ENCODE measurements at places on chromosomes 1 and 21.

DNA sequence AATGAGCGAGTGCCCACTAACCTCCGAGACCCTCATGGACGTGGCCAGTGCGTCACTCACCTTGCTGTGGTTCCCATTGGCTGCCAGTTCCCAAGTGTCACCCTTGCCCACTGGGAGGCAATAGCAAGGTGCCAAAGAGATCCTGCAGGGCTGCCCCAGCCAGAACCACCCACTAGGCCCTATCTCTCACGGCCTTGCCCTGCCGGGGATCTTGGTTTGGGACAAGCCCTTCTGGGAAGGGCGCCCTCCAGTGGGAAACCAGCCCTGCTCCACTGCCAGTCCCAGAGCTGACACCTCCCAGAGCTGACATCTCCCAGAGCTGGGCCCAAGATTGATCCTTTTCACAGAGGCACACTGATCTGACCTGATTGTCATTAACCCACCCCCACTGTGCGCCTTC lies 2.1 kb upstream of the SELENON start:
- peak; percentile 64 for DNase-seq

DNA sequence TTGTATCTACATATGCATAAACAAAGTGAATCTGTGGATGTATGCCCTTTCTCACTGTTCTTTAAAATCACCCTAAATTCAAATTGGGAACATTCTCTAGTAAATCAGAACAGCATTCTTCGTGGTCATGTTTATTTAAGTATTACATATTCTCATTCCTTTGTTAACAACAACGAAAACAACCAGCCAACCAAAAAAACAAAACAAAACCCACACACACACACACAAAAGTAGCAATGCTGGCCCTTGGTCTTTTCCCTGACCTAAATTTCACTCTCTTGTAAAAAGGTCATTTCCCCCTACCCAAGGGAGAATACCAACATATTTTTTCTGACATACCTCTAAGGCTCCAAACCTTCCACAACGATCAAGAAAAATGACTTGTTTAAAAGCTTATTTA lies 102.6 kb downstream of the NRIP1 start:
- DNase-seq, result no peak

DNA sequence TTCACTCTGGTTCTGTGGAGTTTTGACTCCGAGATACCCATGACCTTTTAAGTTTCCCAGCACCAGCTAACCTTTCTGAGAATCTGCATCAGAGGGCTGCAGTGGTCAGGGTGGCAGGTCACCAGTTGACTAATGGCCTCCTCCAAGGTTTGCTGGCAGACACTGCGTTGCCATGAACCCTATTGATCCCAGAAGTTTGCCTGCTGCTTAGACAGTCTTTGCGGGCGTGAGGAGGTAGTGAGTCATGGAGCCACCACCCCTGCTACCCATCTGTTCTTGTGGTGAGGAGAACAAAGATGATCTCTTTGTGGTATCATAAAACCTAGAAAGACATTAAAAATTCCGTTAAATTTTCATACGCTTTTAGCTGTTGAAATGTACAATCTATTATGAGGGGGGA lies 180.4 kb downstream of the FGGY start:
- peak; percentile 34 for DNase-seq

- DNase-seq, result peak; percentile 1
These were observed 9.7 kb downstream of the MX1 start for GRCh38 chr21:41435706-41436105.

DNA sequence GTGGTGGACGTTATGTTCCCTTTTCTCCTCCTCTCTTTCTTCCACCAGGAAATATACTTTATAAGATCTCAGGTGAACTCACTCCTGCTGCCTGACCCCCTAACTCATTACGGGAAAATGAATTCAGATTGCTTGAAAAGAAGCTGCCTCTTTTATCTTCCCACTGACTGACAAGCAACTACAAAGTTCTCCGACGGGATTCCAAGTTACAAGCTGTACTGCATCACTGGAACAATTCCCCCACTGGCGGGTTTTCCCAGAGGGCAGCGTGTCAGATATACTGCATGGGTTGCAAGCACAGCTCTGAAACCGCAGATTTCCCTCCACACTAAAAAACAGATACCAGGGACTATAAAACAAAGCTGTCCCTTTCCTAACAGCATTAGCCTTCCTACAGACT lies 390.6 kb downstream of the KCTD3 start:
- no peak for DNase-seq

DNA sequence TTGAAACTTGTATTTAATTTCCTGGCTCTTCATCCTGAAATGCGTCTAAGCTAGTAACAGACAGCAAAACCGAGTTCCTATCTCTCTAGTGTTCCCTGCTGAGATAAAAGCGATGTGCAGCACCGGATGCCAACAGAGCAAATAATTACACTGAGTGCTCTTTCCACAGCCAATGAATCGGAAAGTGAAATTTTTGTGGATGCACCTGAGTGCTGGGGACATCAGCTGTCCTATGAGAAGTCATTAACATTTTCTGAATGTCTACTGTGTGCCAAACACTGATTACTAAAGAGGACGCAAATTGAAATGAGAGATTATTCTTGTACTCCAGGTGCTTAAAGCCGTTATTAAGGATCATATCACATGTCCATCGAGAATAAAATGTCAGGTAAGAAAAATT lies 278.0 kb downstream of the RGS7 start:
- no peak for DNase-seq

- no peak for DNase-seq
These were observed 15.4 kb upstream of the TSPAN1 start for GRCh38 chr1:46159516-46159915.

- no peak for DNase-seq
These were observed 3.6 kb downstream of the NECAP2 start for GRCh38 chr1:16443975-16444770.

DNA sequence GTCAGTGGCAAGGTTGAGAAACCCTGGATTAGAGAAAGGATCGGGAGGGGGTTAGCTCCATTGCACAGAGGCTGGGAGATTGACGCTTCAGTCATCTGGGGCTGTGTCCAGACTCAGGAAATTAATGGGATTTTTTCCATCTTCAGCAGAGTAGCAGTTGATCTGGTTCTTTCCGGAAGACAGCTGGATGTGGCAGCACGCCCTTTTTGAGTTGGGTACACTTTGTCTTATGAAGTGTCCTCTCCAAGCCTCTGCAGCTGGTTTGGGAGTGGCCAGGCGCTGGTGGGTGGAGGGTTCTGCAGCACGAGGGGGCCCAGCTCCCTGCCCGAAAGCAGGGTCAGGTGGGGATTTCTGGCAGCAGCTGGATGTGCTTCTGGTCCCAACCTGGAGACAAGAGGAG lies 95.1 kb downstream of the TAS1R2 start:
- no peak for DNase-seq

- DNase-seq, result no peak
These were observed 1.1 kb upstream of the SERBP1 start for GRCh38 chr1:67431156-67431765.

DNA sequence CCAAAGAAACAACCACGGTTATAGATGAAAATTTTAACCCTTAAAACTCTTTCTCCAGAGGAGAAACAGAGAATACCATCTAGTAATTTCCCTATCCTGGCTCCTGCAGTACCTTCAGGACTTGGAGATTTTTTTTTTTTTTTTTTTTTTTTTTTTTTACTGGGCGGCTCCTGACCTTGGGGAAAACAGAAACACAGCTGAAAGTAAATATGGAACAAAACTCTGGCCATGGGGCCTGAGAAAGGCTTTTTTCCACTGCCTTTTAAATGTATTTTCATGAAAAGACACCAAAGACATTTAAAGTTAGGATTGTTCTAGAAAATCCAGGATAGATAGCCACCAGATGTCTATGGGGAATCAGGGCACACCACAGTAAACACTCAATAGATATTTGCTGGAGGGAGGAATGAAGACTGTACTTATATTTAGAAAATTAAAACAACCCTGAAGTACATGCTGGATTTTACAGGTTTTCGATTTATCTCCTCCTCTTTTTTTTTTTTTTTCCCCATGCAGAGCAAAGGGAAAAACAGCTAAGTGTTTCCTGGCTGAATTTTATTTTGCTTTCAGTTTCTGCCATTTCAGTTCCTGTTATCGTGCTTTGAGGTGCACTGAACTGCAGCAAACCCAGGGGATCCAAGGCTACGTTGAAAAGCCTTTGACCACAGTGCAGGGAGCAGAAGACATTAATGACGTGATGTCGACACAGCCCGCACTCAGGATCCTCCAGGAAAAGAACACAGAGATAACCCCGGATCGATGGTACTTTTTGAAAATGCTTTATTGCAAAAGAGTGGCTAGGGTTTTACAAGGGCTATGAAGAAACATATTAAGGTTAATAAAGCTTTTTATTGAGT lies 35.7 kb upstream of the CNN3 start:
- DNase-seq, result peak; percentile 8

GRCh38 chr21:37866027-37866426 lies 50.2 kb downstream of the KCNJ6 start:
- DNase-seq, result no peak

DNA sequence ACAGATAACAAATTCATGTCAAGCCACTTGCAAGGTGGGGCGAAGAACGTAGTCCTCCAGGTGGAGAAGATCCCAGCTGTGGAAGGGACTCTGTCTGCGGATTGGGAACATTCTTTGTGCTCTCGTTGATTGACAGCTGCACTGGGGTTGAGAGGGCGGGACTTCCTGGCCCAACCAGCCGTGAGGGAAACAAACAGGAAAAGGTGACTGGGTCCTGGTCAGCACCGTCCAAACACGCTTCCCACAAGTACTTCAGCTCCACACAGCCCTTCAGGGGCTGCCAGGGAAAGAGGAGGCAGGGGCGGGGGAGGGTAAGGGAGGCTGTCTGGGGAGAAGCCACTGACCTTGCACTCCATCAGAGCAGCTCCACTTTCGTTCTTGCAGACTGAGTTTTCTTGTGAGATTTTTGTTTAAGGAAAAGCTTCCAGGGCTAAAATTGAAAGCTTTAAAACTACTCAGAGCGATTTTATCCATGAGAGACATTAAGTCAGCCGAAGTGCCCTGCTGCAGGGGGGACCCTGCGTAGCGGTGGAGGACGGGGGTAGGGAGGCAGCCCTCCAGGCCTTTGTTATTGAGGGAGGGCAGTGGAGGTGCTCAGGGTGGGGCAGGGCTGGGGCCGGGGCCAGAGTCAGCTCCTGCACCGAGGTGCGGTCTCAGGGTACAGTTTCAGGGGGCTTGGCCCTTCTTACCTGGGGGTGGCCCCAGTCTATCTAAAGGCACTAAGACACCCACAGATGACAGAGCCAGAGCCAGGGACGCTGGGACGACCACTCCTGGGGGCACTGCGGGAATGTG lies 21.6 kb upstream of the STUM start:
- DNase-seq, result no peak

DNA sequence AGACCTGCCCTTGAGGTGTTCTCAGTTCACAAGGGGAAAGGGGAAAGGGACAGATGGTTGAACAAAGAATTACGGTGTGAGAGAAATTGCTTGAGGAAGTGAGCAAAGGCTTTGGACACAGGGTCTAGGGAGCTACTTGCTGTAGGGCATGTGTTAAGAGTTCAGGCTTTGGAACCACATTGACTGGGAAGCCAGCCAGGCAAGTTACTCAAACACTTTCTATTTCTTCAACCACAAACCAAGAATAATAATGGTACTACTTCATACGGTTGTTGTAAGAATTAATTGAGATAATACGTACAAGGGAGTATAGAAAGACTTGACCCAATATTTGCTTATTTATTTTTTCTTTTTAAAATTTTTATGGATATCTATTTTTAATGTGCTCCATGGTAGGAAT lies 26.6 kb downstream of the AK4 start:
- DNase-seq, result no peak

DNA sequence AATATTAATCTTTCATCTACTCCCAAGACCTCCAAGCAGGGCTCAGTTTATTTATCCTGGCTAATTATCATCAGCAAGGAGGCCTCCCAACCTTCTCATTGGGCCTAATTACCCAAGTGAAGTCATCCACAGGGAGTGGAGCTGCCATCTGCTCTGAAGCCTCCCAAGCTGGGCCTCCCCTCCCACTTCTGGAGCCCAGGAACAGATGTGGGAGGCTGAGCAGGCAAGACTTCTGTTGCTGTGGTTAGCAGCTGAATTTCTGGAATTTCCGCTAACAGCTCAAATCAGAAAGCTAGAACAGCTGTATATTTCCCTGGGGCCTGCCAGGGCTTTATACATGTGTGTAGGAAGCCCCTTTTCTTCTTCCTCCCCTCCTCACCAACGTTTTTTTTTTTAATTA lies 127.5 kb downstream of the UCK2 start:
- DNase-seq, result no peak

- no peak for DNase-seq
These were observed 24.0 kb upstream of the DENND1B start for GRCh38 chr1:197799271-197799670.

- no peak for DNase-seq
These were observed 25.1 kb upstream of the LRRC47 start for GRCh38 chr1:3821447-3821846.

DNA sequence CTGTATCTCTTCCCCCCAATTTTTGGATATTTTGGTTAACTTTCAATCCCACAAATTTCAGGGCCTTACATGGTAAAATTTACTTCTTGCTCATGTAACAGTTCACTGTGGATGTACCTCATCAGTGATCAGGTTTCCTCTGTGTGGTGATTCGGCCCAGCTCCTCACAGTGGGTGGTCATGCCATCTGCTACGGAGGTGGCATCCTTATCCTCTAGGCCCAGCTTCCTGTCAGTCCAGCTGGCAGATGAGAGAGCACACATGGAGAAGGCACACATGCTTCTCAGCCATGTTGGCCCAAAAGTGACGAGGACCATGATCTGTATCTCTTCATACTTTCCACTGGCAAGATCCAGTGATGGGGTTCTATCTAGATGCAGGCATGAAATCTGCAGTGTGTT lies 27.2 kb downstream of the PCBP3 start:
- DNase-seq, result no peak

DNA sequence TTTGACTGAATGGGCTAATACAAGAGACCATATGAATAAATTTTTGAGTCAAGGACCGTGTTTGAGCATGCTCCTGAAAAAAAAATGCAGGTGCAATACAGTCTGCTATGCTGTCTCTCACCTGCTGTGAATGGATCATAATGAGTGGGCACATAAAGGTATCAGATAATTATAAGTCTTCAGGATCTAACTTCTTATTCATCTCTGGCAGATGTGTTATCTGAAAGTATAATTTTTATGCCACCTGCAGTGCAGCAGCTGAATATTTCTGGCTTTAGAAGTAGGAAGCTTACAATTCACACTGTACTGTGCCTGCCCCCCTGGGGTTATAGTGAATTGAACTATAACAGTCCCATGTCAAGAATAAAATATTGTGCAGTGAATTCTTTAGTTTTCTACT lies 333.3 kb downstream of the MRPL39 start:
- DNase-seq, result no peak

DNA sequence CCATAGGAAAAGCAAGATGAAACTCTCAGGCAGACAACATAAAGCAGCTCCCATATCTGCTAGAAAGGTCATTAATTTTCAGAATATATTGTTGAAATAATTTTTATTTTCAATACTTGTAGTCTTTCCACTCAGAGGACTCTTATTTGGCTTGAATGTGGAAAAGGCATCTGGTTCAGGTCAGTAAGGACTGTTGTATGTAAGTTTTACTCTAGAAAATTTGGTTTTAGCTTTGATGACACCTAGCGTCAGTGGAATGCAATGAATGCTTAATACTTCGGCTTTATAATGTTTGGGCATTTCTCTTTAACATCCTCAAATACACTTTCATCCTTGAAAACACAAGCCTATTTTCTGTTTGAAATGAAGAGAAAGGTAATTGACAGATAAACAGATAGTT lies 63.3 kb downstream of the LRRC40 start:
- no peak for DNase-seq

GRCh38 chr1:223741861-223742260 lies 29.5 kb downstream of the CAPN2 start:
- no peak for DNase-seq

Data from stimulated activated CD4-positive, alpha-beta T cell treated with anti-CD3 and anti-CD28 coated beads, Interleukin-2, amount 100 ng/mL, for 24 hours (primary cell).